Effector memory CD8-positive, alpha-beta T cell (primary cell): ENCODE measurements at places on chromosomes 4 and X.

DNA sequence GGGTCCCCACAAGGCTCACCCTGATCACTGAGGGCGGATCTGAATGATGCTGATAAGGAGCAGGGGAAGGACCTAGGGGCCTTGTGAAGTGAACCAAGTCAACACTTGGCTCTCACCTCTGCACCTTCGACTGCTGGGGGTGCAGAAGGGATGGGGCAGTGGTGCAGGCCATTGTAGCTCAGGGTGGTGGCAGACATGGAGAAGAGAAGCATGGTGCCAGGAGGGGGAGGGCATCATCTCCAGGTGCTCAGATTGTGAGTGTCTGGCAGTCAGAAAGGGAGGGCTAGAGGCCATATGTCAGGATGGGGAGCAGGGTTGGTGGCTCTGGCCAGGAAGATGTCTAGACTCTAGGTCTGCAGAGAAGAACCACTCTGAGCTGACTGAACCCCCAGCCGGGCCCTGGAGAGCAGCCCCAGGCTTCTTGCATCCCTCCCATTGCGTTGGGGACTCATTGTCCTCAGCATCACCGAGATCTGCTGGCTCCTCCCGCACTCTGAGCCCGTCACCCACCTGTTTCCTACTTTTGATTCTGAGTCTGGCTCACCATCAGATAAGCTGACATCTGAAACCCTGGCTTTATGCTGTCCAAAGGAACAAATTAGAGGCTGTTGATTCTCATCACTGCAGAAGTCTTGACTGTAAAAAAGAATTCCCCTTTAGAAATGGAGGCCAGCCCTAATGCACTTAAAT is 3.8 kb downstream of the APLN start:
- no peak for DNase-seq

DNA sequence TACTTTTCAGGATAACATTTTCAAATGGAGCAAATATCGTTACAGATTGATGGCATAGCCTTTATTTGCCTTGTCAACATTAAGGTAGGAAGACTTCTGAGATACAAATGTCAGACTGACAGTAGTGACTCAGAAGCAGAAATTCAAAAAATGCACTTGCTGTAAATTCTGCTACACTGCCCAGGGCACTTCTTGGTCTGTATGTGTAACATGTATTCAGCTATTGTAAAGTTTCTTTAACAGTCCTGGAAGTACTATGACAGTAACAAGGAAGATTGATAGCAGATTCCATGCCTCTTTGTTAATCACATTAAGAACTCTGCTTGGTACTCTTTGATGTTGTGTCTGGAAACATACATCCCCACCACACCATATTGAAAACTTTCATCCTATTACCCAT is 69.6 kb upstream of the PCDH18 start:
- DNase-seq, result no peak

DNA sequence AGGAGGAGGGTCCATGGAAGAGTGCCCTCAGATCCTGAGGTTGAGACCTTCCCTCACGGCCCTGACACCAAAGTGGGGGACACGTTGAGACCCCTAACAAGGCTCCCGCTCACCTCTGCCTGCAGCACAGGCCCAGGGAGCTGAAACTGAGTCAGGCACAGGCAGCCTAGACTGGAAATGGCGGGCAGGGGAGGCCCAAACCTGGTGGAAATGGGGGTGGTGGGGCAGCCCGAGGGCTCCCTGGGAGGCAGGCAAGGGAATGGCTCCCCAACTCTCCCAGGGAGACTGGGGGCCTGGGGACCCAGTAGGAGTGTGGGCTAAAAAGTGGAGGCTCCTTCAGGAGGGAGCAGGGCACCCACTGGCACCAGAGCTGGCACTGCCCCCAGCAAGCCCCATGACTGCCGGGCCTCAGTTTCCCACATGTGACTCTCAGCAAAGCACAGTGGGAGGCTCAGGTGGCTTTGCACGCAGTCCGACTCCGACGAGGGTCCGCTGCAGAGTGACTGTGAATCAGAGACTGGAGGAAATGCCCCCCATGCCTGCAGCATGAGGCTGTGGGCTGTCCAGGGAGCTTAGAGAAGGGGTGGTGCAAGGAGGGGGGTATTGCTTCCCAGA is 5.9 kb downstream of the NKX1-1 start:
- DNase-seq, result no peak

DNA sequence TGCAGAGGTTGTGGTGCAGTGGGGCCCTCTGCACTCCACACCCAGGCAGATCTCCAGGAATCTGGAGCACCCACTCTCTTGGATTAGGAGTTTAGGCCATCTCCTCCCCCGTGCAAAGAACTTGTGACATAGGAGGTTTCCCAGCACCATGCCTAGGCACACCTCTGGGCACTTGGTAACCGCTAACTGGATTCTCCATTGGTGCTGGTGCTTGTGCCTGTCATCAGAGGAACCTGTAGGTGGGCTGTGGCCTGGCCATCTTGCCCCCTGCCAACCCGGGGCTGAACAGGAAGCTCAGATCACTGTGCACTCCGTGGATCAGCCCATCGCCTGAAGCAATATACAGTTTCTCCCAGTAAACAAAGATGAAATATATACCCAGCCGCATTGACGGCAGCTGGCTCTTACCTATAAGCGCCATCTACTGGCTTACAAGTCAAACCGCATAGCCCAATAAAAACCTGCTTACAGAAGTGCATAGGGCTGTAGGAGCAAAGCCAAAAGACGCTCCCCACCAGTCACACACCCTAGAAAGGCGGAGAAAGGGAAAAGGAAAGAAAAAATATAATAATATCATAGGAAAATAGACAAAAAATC is 19.1 kb upstream of the TEX13B start:
- no peak for DNase-seq

DNA sequence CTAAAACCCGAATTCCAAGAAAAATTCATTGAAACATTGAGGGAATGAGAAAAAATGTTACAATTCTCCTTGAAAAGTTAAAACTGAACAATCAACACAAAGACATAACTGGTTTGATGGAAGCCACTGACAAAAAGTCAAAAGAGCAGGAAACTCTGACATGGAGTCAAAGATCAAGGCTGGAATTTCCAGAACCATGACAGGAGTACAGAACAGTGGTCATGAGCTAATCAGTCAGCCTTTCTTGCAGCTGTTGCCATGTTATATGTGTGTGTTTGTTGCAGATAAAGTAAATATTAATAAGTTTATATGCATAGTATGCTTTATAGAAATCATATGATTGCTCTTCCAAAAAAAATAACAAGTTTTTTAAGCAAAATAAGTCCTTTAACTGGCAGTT is 184.7 kb upstream of the HCCS start:
- no peak for DNase-seq

- no peak for DNase-seq
These were observed 46.4 kb downstream of the PTPN13 start for GRCh38 chr4:86640469-86640868.
